ENCODE measurements at places on chromosomes 5 and 9. TPM values are rescaled to one million over a fixed set of nuclear protein-coding genes. Genes with fewer than 3 reads are reported as not detected.

DMRT3 gene
- 1.4 TPM for polyA plus RNA-seq

GRCh38 chr9:111943746-111944145, 47.1 kb downstream of the UGCG start:
- no peak for DNase-seq

- DNase-seq, result no peak
Observed at GRCh38 chr9:98018347-98018746, 35.2 kb downstream of the ANP32B start.

PRDM9 gene
- polyA plus RNA-seq, result not detected

Data from right renal cortex interstitium (tissue), 3 donors.